ENCODE measurements at places on chromosomes 7 and 10.

DNA sequence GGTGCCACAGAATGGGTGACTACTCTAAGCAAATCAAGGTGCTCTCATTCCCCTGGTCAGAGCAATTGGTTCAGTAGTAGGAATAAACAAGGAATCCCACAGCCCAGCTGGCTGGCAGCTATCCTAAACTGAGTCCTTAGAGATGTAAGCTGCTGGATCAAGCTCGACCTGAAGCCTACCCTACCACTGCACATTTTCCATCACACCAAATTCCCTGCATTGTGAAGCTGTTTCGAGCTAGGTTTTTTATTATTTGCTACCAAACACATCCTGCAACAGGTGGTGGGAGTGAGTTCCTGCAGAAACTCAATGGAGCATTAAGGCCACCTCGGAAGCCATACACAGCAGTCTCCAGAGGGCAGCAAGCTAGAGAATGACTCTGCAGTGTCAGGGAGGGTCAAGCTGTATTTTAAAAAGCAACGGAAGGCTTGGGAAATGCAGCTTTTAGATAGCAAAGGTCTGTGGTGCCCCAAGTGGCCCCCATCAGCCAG, 33.7 kb upstream of the TNRC18 start:
- DNase-seq = no peak

DNA sequence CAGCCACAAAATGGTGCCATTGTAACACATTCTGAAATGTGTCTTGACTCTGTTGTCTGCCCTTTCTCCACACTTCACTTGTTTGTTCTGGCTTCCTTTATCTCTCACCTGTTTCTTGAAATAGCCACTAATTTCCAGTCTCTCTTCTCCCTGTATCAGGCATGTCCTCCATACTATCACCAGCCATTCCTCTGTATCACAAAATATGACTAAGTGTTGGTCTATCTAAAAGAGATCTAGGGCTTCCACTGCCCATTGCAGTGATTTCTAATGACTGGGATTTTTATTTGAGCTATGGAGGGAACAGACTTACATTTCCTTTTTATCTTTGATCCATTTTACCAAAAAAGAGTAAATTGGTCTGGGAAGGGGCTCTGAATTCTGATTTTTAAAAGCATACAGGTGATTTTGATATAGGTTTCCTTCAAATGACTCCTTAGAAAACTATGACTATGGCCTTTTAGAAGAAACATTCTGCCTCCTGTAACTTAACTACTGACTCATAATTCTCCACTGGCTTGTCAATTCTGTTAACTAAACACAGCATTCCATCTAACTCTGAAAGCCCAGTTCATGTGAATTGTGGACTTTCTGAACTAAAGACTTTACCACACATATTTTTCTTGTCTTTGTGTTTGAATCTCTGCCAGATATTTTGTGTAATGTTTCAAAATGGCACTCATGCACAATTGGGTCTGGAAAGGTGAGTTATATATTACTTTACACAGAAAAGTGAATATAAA, 1121.4 kb downstream of the XPNPEP1 start:
- no peak for DNase-seq

- peak; percentile 62 for DNase-seq
These were observed 1.6 kb downstream of the TCF7L2 start for GRCh38 chr10:112951359-112952281.

- no peak for DNase-seq
These were observed 141.3 kb upstream of the SP8 start for GRCh38 chr7:20927976-20928375.

DNA sequence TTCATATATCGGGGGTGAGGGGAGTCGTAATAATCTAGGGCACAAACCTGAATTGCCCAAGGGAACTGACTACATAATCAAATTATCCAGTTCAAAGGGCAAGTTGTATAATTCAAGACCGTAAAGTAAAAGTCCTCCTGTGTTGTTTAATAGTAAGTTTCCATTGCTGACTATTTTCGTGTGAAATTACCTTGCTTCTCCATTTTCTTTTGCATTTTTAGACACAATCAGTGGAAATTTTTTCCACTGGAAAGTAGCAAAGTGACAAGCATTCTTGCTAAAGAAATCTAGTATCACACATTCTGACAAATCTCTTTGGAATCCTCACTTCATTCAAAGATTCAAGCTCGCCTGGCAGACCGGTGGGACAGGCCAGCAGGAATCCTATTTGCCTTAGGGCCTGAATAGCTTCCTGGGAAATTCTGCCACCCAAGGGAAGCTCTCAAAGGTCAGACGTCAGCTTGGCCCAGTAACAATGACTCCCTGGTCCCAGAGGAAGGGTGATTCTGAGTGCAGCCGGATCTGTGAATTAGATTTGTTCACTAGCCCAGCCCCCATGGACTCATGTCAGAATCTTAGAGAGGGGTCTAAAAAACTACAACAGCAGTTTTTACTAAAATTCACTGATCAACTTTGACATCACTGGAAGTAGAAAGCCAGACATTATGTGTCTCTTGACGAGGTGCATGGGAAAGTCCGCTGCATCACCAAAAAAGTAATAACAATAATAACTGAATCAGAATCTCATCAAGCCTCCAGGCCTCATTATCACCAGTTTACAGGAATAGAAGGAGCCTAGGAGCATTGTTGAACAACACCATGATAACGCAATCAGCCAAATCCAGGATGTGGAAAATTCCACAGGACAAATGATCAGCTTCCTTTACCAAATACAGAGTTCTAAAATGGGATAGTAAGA, 161.0 kb downstream of the SKIDA1 start:
- DNase-seq = peak; percentile 27

- no peak for DNase-seq
These were observed 133.7 kb downstream of the FGFR2 start for GRCh38 chr10:121464517-121464916.

GRCh38 chr7:76225379-76225778, 23.7 kb downstream of the SRRM3 start:
- DNase-seq = peak; percentile 56

DNA sequence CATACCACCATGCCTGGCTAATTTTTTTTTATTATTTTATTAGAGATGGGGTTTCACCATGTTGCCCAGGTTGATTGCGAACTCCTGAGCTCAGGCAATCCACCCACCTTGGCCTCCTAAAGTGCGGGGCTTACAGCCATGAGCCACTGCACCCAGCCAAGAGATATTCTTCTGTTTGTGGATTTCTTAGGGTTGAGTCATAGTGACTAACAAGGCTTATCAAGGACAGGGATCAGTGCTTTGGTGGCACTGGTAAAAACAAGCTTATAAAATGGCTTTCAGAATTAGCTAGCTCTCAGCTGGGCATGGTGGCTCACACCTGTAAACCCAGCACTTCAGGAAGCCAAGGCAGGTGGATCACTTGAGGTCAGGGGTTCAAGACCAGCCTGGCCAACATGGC, 122.4 kb downstream of the ZNF248 start:
- DNase-seq = no peak

DNA sequence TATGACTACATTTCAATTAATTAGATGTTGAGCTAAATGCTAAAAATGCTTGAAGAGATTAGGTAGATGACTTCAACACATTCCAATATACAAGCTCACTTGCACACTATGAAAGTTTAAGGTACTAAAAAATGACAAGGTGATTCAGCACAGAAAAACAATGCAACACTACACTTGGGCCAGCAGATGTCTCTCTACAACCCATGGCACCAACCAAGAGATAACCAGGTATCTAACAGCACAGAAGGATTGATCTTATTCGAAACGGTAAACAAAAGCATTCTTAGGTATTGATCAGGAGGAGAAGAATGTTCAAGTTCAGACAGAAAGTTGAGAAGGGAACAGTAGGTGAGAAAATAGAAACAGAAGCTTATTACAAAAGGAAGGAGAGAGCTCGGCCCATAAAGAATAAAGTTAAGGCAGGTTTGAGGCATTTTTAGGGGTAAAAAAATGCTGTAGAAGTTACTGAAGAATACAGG, 248.2 kb upstream of the KLF14 start:
- DNase-seq = no peak

DNA sequence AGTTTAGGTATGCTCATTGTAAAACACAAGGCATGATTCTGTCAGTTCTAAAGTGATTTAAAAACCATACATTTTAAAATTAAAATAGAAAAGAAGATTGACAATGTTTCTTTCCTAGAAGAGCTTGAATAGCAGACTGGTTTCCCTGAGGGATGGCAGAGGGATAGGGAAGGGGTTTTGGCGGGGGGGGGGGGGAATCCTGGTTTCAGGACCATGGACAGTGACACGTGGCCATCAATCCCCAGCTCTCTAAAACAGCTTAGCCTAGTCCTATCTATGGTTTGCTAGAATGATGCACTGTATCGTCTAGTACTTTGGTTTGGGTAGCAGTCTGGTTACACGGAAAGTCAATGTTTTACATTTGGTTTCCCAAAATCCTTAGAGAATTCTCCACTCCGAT, 88.7 kb downstream of the PHYHIPL start:
- no peak for DNase-seq

- DNase-seq = no peak
These were observed 734.0 kb upstream of the ANKRD30A start for GRCh38 chr10:36391405-36391804.

GRCh38 chr10:64040781-64041180, 519.6 kb downstream of the REEP3 start:
- DNase-seq = no peak
